ENCODE measurements at places on chromosomes 2 and 18.

DNA sequence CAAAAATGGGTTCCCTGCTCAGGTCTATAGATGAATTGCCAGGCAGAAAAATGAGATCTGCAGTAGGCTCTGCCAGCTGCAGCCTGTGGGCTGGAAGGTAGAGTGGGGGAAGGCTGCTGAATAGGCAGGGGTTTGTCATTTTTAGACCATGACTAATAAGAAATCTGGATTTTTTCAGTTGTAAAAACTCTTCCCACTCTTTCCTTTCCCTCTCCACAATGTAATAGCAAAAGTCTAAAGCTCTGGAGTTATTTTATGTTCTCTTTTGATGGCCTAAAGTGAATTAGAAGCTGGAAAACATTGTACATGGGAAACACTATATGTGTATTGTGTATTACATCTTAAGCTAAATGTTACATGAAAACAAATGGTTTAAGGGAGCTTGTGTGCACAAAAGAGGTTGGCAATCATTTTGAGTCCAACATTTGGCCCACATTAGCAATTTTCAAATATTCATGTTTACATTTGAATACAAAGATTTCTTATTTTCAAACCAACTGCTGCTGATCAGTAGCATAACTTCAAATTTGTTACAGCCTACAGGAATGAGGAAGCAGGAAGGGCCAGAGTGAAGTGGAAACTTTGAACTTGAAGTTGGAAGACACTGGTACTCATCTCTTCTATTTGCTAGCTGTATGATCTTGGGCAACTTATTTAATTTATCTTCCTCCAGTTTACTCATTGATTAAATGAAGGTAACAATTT is 407.1 kb downstream of the SLC4A3 start:
- no peak for DNase-seq

DNA sequence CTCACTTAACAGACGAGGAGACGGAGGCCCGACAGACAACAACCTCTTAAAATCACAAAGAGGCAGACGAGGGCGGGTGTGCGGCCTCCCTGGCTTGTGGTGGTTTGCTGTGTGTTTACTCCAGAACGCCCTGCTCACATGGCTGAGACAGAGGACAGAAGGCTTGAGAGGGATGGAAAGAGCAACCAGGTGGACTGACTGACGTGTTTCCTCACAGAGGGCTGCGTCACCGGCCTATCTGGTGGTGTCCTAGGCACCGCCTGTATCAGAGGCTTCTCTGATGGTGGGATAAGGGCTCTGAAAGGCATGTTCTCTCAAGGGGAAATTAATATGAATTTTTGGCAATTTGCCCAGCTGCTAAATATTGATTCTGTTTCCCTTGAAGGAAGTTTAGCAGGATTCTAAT is 47.0 kb upstream of the RALBP1 start:
- no peak for DNase-seq

DNA sequence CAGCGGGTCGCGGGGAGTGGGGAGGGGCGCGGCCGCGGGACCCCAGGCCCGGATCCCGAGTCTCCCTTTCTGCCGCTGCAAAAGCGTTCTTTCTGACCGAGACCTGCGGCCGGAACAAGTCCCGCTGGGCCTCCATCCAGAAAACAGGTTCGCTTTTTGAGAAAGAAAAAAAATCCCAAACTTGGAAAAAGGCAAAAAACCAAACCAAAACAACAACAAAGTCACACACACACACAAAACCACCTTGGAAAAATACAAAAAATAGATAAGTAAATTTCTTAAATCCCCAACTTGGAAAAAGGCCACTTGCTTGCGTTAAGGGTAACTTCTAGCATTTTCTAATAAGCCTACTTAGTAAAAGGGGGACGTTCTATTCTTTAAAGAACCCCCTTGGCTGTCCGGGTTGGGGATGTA is 250 bp upstream of the CHST10 start:
- no peak for DNase-seq

GRCh38 chr2:74690571-74690970 is 36.5 kb downstream of the SEMA4F start:
- DNase-seq = no peak

Data from epithelial cell of prostate (primary cell).